Fibroblast of skin of abdomen (primary cell): ENCODE measurements at places on chromosomes 3 and 15.

DNA sequence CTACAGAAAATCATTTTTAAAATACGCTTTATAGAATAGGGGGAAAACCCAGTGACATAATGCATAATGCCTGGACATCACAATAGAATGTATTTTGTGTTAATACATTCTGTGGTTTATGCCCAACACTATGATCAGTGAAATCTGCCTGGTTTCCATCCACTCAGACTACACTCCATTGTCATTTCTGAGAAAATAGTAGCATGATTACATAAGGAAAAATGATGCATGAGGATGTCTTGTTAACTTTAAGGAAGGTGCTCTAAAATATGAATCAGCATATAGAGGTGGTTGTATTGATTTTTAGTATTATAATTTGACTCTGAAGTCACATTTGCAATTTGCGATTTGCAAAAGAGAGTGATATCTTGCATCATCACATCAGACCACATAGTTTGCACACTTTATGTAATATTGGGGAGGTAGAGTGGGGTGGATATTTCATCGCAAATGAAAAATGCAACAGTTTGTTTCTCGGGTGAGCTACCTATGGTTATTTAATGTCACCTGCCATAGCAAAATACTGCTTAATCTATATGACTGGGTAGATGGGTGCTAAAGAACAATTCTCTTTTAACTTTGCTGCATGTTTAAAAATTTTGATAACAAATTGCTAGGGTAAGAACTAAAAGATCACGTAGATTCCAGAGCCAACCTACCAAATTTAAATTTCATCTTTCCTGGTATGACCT is 403.9 kb downstream of the IL5RA start:
- no peak for DNase-seq

DNA sequence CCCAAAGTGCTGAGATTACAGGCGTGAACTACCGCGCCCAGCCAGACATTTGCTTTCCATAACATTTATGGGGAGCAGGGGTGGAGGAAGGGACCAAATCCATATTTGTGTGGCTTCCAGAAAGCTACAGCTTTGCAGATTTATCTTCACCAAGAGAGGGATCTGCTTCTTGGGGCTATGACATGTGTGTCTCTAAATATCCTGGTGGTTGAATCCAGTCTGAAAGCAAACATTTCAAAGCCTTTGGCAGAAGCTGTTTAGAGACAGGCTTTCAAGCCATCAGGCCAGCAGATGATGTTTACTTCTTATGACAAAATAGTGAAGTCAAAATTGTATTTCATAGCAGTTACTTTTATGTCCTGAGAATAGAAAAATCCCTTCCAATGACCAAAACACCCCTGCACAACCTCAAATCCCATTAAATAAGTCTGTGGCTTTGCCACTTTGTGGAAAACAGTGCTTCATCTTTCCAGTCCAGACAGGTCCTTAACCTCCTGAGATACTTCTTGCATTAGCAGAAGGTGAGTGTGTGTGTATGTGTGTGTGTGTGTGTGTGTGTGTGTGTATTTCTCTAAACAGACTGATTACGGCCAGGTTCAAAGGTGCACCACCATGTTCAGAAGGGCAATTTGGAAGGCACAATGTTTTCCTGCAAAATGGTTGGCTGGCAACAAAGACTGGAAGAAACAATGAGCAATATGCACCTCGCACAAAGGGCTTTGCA is 191.4 kb upstream of the LRIG1 start:
- DNase-seq: no peak

- peak; percentile 91 for DNase-seq
Observed at GRCh38 chr3:178170698-178171535, 365.3 kb upstream of the KCNMB2 start.

- no peak for DNase-seq
Observed at GRCh38 chr15:38944536-38944935, 379.9 kb upstream of the RASGRP1 start.

DNA sequence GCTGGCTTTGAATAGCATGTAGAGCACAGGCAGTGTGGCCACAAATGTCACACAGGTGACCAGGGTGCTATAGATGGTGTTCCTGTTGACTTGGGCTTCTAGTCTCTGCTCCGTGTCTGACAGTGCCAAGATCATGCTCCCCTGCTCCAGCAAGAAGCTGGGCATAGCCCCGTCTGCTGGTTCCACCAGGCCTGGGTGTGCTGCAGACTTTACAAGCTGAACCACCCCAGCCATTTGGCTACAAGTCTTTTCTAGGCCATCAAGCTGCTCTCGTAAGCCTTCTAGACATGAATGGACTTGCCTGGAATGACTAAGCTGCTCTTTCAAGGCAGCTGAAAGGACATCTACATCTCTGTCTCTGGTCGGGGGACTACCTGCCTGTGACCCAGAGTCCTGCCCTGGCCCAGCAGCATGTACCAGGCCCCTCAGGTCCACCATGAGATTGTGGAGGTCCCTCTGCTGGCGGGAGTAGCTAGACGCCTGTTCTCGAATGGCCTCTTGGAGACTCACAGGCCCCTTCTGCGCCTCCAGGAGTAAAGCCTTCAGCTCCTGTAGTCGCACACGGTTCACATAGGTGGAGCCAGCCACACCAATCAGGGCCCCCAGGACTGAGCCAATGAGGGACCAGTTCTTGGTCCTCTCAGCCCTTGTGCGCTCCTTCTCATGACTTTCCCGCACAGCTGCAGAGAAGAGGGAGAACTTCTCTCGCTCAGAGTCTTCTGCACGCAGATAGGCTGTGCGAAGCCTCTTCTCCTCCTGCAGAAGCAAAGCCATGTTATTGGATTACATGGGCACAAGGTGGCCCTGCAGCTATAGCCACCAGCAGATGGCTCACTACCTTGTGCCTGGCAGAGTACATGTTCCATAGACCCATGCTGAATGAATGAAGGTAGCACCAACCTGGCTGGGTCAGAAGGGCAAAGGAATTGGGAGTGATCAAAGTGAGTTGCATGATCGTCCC is 2.8 kb upstream of the PLXNB1 start:
- no peak for DNase-seq

- DNase-seq: no peak
Observed at GRCh38 chr3:124877674-124878073, 9.5 kb downstream of the ITGB5 start.

GRCh38 chr3:11078826-11079515 is 75.3 kb upstream of the HRH1 start:
- DNase-seq: no peak

DNA sequence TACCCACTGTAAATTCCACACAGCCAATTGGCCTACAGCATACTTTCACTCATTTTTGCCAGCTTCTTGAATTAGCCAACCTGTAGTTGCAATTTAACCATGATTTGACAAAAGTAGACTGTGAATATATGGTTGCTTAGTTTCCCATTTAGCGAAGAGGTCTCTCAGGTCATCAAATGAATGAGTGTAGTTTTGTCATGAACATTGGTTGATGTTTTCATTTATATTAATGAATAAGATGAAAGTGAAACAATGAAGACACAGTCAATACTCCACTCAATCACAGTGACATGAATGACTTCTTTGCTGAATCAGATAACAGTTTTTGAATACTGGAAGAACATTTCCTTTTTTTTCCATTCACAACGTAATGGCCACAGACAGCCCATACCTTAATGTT is 15.3 kb upstream of the FAM3D start:
- DNase-seq: no peak

DNA sequence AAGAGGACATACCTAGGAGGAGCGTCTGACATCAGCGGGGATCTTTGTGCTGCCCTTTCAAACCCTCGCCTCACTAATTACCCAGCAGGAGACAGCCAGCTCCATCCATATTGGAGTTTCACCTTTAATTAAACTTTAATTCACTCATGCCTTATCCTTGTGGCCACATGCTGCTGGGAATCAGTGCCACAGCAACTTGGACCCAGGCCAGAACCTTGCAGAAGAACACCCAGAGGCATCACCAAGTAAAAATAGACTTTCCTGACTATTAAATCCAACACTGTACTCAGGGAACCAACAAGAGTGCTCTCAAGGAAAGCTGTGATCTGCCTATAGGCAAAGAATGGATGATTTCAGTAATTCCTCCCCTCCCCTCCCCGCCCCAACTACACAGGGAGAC is 23.9 kb downstream of the EIF1B start:
- DNase-seq: no peak

GRCh38 chr15:57019496-57020160 is 101.2 kb downstream of the TCF12 start:
- DNase-seq: peak; percentile 5

- DNase-seq: no peak
Observed at GRCh38 chr3:14137445-14137844, 12.6 kb downstream of the TMEM43 start.

GRCh38 chr15:40282869-40283614 is at the start of gene ANKRD63:
ANKRD63 (minus strand) TSS chr15:40283064; CDS start chr15:40282586, 478 bp downstream.
- no peak for DNase-seq

GRCh38 chr3:13414040-13414729 is 5.9 kb downstream of the NUP210 start:
- no peak for DNase-seq

DNA sequence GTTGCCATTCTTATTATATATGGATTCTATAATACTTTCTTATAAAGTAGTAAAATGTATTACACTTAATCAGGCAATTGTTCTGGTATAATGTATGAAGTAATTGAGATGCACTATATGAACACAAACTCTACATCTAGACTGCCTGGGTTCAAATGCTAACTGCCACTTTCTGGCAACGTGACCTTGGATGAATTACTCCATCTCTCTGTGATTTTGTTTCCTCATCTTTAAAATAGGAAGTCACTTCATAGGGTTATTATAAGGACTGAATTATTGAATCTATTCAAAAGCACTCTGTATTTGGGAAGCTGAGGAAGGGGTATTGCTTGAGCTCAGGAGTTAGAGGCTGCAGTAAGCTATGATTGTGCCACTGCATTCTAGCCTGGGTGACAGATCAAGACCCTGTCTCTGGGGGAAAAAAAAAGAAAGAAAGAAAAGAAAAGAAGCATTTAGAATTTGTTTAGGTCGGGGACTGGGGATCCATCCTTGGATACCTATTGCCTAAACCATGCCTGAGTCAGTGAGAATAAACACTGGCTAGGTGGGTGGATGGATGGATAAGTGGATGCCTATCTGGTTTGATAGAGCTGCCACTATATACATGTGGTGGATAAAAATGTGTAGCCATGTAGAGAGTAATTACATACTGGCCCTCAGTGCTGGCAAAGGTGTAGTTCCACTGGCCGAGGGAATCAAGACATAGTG is 2.5 kb downstream of the TM4SF1 start:
- DNase-seq: no peak

DNA sequence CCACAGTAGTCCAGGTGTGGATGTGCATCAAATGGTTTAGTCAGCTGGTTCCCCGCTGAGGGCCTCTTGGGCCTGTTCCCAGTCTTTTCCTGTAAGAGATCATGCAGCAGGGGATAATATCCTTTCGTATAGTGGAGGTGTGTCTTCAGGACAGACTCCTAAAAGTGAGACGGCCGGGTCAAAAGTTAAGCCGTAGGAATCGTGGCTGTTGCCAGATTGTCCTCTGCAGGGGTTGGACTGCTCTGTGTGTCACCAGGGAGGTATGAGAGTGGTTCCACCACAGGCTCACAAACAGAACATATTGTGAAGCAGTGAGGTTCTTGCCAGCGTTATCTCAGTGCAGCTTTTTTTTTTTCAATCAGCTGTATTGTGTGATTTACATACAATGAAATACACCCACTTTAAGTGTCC is 95.0 kb downstream of the VGLL4 start:
- DNase-seq: peak; percentile 86

DNA sequence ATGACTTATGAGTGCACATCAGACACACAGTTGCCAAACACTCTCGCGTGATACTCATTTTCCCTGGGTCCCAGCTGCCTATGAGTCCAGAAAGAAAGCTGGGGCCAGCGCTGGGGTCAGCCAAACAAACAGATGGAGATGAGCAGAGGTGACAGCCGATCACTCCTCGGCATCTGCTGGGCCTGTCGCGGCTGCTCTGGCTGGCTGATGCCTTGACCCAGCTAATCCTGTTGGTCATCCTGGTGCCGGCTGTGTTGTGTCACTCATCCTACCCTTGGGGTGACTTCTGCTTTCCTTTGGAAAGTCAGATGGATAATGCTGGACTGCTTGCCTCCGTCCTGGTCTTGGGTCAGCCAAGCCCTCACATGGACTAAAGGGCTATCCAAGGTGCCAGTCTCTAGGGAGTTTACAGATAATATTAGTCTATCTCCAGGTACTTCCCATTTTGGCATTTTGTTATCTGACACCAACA is 105.3 kb upstream of the PDZRN3 start:
- DNase-seq: no peak

- peak; percentile 39 for DNase-seq
Observed at GRCh38 chr3:52498137-52499054, 3.3 kb downstream of the STAB1 start.

DNA sequence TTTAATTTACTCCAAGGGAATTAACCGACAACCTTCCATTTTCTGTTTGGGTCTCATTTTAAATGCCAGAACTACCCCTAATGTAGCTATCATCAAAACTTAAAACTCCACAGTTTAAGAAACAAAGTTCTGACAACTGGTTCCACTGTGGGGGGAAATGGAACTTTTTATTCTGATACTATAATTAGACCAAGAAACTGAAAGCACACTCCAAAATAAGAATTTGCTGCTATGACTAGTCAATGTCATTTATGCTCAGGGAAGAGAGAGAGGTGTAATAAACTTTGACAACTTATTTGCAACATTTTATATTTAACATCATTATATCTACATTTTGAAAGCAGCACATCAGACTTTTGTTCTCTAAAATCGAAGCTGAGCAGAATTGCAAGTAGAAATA is 169.2 kb downstream of the ANXA2 start:
- no peak for DNase-seq

DNA sequence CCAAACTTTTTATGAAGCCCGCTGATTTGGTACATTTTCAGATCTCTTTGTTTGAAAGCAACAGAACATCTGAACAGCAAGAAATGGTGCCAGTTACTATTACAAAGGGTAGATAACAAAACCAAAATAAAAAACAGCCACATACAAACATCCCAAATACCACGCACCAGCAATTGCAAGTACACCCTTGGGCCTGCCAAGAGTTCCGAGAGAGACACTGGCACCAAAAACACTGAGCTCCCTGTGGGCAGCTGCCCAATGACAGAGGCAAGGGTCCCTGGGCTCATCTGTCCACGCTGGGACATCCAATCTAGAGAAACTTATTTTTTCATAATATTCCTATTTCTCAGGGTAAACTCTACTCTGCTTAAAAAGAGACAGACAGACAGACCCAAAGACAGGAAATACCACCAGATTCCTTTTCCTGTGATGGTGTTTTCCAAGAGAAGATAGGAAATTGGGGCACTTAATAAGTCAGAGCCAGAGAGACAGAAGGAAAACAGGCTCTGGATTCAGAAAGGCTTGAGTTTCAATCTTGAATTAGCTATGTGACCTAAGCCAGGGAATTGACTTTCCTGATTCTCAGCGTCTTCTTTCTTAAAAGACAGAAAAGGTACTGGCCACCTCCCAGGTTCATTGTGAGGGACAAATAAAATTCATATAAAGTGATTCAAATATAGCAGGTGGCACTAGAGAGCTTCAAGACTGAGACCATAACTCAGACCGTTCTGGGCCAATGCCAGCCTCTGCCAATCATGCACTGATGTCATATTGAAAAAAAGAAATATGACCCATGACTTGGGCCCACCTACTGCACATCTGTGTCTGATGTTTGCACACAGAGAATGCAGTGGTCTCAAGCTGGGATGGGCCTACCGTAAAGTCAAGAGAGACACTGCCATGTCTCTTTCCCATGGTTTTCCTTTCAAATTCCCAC is 61.3 kb downstream of the FOXP1 start:
- no peak for DNase-seq
